NCI-H187 treated with DMSO at 0.1 percent for 48 hours (cell line): ENCODE measurements at places on chromosomes 2 and 18.

GRCh38 chr2:88613921-88614320, 13.3 kb downstream of the EIF2AK3 start:
- no peak for DNase-seq

- no peak for DNase-seq
These were observed 178.1 kb downstream of the IKZF2 start for GRCh38 chr2:212973347-212973746.

DNA sequence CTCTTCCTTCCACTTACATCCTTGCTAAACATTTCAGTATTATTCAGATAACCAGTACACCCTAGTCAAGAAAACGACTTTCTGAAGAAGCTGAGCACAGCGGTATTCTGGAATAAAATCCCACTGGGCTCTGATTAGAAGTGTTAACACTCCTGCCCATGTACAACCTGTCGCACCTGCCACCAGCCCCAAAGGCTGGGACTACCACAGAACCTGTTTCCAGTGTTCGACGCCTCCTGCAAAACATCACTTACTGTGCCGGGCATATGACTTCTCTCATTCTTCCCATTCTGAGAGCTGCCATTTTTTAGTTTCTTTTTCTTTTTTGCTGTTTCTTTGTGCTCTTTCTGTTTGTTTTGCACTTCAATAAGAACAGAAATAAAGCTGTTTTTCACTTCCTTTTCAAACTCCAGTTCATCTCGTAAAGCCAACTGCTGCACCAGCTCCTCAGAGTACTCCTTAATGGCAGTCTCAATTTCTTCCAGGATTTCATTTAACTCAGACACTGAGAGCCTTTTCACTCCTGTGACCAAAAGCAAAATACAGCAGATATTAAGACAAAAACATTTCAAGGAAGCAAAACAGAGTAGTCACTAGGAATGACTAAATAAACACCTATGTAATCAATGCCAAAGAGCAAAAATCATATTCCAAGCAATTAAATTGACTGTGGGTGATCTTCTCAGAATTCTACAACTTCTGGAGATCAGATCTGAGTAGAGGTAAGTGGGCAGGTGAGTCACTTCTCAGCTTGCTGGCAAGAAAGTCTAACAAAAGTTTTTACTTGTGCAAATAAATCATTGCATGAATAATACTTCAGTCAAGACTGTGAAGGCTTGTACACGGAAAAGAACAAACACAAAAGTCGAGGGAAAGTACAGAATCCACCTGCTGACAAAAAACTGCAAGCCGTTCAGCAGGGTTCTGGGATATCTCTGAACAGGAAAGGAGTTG, 19.3 kb downstream of the FEZ2 start:
- DNase-seq: no peak

GRCh38 chr2:189566046-189566445, 14.5 kb downstream of the SLC40A1 start:
- no peak for DNase-seq

GRCh38 chr2:197959383-197959782, 155.0 kb downstream of the PLCL1 start:
- DNase-seq: no peak
